AG20443 (cell line): ENCODE measurements at places on chromosomes 5 and 9.

DNA sequence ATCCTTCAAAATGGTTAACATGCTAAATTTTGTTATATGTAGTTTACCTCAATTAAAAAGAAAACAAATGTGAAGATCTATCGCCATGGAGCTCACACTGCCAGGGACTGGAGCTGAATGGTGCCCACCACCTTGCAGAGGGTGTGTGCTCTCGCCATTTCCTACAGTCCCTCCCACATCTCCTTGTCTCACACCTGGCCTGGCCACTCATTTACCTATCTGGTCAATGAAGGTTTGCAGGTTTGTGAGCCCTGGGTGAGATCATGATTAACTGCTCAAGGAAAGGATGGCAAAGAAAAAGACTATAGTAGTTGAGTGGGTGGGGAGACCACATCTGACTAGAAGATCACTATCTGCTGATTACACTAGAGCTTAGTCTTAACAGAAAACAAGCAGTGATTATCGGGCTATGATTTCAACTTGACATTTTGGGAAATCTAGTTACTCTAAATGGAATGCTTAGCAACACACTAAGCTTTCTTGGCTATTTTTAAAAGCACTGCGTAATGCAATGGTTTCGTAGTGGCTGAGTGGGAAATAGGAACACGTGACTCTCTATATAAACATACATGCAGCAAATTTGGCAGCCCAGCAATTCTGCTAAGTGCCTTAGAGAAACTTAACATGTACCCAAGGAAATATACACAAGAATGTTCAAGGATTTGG is 27.3 kb downstream of the PUM3 start:
- no peak for DNase-seq

GRCh38 chr5:51997949-51998348 is 614.7 kb downstream of the ISL1 start:
- no peak for DNase-seq

GRCh38 chr9:16509997-16510396 is 360.5 kb downstream of the BNC2 start:
- DNase-seq: no peak

DNA sequence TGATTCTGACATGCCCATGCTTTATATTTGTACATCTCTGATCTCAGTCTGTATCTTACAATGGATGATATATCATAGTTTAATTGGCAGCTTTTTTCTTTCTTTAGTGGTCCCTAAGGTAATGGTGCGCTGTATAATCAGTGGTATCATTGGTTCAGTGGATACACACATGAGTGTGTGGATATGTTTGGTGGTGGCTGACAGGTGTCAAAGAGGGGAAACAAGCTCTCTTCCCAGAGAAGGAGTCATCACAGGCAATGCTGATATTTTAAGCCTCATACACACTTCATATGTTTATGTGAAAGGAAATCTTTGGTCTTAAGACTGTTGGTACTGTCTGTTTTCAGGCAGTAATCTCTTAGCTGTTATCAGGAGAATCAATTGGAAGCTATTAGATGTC is 52.1 kb upstream of the KIAA1958 start:
- no peak for DNase-seq

- DNase-seq: no peak
Observed at GRCh38 chr9:31847963-31848362, 536.5 kb upstream of the ACO1 start.
